ENCODE measurements at places on chromosomes 1 and 21.

GRCh38 chr1:91555821-91556531 lies 55.3 kb downstream of the CDC7 start:
- peak; percentile 45 for DNase-seq

- no peak for DNase-seq
Observed at GRCh38 chr1:65343286-65343685, 33.9 kb downstream of the DNAJC6 start.

- DNase-seq: no peak
Observed at GRCh38 chr1:174874331-174875053, 125.3 kb upstream of the CACYBP start.

DNA sequence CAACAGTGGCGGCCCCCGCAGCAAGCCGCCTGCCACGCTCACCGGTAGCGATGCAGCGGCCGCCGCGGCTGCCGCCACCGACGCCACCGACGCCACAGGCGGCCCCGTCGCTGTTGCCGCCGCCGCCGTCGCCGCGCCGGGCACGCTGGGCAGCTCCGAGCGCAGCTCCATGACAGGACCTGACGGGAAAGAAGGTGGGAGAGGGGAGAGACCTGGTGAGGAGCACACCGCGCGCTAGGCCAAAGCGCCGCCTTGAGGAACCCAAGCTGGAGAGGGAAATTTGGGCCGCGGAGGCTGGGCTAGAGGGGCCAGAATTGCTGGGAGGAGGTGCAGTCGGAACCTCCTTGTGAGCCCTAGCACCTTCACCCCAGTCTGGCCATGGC lies 1.9 kb downstream of the DMRTA2 start:
- DNase-seq: no peak

DNA sequence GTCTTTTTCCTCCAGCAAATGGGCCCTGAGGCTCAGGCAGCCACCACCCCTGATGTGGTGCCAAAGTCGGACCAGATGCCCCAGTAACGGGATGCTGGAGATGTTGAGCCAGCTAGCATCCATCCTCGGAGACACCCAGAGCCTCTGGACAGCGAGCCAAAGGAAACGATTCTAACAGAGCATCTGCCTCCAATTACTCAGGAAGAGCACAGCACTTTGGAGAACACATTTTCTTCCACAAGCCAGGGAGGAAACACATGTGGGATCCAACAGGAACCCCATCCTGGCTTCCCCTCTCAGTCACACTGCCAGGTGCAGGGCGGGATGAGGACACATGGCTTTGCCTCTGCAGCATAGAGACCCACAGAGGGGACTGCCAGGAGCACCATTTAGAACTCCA lies 44.9 kb downstream of the C1orf198 start:
- DNase-seq: no peak

DNA sequence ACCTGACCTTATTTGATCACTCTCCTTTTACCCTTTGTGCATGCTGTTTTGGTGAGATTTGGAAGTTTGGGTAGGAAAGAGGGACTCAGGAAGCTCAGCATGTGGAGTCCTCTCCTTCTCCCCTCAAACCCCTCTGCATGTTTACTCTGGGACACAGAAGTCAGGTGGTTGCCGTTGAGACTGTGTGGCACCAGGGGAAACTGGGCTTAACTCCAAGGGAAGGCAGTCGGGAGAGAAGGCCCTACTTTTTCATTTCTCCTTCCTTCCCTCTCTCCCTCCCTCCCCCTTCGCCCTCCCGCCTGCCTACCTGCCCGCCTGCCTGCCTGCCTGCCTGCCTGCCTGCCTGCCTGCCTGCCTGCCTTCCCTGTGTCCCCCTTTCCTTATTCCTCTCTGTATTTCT lies 34.8 kb upstream of the TTC22 start:
- DNase-seq: no peak

DNA sequence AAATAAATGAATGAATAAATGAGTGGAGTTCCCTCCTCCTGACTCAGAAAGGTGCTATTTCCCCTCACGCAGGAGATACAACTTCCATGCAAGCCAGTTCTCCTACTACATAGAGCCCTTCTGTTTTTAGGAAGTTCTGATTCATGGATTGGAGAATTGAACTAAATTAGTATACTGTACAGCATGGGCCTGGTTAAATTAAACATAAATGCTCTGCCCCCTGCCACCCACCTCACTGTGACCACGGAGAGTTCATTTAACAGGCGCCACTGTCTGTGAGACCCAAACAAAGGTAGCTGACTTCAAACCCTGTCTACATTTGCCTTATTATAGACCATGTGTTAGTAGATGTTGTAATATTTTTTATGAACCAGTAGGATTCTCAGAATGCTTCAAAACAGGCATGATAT lies 9.1 kb upstream of the IRF2BP2 start:
- DNase-seq: no peak

DNA sequence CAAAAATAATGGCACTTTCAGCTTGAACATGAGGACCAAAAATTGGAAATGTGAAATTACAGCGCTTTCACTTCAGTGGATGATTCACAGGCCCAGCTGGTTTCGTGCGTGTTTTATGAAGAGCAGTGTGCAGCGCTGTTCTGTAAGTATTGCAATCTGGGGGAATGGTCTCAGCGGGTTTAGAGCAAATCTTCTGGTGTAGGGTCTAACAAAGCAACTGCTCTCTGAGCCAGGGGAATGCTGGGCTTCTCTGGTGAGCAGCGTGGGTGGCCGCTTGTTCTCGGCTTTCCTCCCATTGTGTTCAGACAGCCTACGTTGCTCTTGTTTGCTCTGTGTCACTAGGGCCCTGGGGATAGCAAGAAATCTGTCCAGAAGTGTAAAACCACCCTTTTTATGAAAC lies 42.4 kb upstream of the GADD45A start:
- DNase-seq: no peak

- no peak for DNase-seq
Observed at GRCh38 chr1:25914074-25914995, 8.1 kb upstream of the STMN1 start.

- no peak for DNase-seq
Observed at GRCh38 chr21:28632755-28633408, 359.8 kb downstream of the LTN1 start.

DNA sequence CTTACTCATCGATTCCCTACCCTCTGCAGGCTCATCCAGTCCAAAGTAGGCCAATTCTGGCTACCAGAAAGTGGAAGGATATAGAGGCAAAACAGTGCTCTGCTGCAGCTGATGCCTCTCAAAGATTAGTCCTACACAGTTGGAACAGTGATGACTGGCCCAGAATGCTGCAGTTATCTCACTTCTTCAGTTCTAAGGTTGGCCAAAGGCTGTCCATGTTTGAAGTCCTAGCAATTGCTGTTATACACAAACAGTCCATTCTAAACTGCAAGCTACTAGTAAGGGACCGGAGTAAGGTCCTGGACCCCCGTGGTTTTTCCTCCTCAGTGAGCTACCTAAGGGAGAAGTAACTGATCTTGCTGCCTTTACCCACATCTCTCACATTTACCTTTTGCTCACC lies 129.1 kb upstream of the NRIP1 start:
- no peak for DNase-seq
